ENCODE measurements at places on chromosomes 3 and 15.

- peak; percentile 51 for DNase-seq
Measured at GRCh38 chr15:85044251-85044853, 62.7 kb downstream of the PDE8A start.

DNA sequence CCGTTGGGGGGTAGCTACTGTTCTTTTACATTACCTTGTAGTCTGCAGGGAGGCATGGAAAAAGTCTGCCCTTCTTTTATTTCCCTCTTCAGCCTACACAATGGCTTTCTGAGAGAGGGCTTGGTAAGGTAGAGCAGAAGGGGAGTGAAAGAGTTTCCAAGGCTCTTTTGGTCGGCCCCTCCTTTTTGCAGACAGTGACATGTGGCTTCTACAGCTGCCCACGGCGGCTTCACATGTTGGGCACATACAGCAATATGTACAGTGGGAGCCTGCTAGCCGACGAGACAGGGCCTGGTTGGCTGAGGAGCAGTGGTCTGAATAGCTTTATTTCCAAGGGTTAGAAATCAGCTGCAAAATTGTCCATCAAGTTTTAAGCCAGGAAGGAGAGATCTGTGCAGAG lies 4.0 kb downstream of the INAFM2 start:
- DNase-seq: no peak

DNA sequence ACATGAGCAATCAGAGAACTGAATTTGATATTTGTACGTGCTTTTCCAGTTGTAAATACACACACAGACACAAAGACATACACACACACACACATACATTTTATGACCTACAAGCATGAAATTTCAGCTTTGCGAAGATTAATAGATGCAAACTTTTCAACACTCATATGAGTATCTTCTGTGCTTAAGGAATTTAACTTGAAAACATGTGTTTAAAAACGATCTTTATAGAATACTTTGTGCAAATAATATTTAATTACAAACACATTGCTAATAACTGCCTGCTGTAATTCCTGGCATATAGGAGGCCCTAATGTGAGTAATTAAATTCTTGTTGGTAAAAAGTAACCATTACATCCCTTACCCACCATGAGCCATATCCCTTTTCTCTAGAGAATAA lies 107.7 kb upstream of the PLSCR5 start:
- no peak for DNase-seq

GRCh38 chr15:31263751-31264558 lies 62.7 kb upstream of the KLF13 start:
- no peak for DNase-seq

GRCh38 chr15:85839643-85840042 lies 44.9 kb upstream of the KLHL25 start:
- DNase-seq: no peak

DNA sequence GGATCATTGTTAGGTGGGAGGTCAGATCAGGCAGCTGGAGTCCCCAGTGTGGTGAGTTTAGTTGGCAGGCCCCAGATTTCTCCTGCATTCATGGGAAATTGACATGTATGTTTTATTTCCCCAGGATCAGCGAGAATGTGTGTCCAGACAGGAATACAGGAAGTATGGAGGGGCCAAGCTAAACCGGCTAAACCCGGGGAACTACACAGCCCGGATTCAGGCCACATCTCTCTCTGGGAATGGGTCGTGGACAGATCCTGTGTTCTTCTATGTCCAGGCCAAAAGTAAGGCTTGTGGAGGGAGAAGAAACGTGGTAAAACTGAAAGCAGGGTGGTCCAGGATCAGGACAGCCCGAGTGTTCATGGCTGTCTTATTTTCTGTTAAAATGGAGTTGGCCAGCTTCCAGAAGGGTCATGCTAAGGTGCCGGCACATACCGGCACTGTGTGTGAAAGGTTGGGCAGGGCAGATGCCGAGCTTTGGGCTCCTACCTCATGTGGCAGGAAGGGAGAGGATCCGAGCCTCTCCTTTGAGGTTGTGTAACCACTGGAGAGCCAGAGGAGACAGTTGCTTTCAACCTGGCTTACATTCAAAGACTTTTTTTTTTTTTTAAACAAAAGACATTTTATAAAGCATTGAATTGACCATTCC lies 83.1 kb downstream of the PGPEP1L start:
- no peak for DNase-seq

- peak; percentile 15 for DNase-seq
Measured at GRCh38 chr3:70531063-70531657, 218.7 kb upstream of the MDFIC2 start.

DNA sequence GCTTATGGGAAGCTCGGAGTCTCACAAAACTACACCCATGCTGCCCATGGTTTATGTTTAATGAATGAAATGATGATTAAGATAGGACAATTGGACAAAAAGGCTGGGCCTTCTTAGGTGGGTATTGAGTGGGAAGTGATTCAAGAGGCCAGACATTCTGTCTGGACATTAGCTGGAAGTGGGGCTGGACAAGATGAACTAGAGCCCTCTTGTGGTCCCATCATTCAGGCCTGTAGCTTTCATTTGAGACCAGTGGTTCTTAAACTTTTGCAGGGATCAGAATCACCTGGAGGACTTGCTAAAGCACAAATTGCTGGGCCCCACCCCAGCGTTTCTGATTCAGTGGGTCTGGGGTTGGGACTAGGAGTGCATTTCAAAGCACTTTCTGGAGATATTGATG lies 290.4 kb upstream of the CTDSPL start:
- DNase-seq: no peak

DNA sequence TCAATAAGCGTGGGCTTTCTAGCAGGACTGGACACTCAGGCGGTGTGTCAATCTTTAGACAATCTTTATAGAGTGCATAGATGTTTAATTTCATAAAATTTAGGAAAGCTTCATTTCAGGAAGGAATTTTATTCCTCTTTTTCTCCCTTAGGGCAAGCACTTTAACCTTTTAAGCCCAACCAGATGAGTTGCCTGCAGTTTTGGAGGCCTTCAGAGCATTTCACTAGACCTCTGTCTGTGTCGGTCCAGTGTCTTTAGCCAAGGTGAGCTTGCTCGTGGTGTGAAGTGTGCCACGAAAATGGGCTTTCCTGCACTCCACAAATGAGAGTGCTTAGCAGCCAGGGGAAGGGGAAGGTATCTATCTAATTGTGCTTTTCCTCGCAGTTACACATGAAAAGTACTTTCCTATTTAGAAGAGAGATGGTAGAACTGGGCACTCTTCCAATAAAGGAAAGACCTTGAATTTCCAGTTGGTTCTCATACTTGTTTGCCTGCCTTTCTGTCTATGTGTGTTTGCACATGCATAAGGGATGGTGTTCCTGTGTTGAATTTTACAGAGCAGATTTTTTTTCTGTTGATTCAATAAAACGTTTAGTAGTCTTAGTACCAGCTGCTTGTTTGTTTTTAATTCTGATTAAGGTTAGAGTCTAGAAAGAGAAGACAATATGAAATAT lies 53.6 kb downstream of the FEZF2 start:
- DNase-seq: no peak

GRCh38 chr15:40594429-40594836 lies 384 bp downstream of the KNL1 start:
- no peak for DNase-seq

DNA sequence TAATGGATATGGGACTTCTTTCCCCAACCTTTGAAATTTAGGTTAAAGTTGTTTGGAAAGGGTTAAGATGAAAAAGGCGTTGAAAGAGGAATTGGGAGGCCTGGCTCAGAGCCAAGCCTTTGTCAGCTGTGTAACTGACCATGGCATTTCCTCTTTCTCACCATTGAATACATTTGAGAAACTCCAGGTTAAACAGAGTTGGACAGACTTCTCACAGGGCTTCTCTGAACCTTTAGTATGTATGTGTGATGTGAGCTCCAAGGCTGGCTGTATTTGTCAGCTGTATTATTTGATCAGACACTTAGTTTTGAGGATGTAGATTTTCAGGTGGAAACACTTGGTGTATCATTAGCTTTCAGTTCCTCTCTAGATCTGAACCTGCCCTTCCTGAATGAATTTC lies 136.4 kb upstream of the GOLGA6L4 start:
- no peak for DNase-seq

- DNase-seq: no peak
Measured at GRCh38 chr3:55790596-55791350, 303.7 kb upstream of the WNT5A start.

- DNase-seq: no peak
Measured at GRCh38 chr15:56102441-56102840, 109.0 kb upstream of the NEDD4 start.

DNA sequence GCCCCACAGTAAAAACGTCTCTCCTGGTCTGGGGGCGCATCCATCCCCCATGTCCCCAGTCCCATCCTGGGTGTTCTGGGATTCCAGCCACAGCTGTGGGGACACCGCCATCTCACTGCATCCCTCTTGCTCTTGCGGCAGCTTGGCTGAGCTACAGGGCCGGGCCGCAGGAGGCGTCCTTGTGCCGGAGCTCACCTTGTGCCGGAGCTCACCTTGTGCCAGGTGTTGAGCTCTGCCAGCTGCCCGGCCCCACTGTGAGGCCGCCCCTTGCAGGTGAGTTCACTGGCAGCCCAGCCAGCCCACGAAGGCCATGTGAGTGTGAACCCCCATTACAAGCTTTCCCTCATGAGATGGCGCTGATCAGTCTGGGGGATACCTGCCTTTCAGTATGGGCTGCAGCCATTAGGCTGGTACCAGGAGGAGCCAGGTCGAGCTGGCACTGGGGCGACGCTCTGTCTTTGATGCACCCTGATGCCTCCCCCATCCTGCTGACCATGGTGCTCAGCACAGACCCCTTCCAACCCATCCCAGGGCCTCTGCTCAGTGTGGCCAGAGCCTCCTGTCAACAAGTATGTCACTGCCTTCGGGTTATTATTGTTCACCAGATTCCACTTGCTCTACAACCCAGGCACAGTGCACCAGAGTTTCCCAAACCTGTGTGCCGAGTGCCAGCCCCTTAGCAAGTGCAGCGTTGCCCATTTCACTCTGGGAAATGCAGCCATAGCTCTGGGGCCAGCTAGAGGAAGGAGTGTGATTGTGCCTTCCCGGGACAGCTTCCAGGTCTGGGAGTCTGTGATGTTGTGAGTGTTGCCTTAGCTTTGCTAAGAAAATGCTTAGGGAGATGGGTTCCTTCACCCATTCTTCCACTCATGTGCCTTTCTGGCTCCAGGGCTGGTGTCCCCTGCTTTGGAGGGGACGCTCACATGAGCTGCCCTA lies 105.7 kb downstream of the APBA2 start:
- no peak for DNase-seq

DNA sequence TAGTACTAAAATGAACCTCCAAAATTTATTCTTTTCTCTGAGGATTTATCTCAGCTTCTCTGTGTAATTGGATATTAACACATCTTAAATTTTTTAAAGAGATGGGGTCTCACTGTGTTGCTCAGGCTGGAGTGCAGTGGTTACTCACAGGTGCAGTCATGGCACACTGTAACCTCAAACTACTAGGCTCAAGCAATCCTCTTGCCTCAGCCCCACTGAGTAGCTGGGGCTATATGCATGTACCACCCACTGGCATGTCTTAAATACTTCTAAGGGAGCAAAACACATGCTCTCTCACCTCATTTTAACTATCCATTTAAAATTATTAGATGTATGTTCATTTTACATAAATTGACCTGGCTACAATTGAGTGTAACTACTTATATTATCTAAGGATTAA lies 11.3 kb upstream of the TMEM87A start:
- no peak for DNase-seq

DNA sequence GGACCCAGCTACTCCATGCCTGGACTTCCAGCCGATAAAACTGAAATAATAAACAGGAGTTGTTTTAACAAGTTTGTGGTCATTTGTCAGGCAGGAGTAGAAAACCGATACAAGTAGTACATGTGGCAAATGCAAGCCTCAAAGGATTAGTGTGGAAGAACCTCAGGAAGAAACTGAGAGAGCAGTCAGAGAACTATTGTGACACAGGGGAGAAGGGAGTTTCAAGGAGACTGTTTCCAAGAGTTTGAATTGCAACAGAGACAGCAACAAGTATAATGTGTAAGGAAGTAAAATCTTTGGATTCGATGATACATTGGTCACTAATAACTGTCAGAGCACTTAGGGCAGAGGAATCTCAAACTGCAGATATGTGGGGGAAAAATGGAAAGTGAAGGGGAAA lies 450.6 kb upstream of the ARHGEF26 start:
- DNase-seq: peak; percentile 3

GRCh38 chr3:181581656-181582055 lies 130.1 kb upstream of the SOX2 start:
- no peak for DNase-seq

DNA sequence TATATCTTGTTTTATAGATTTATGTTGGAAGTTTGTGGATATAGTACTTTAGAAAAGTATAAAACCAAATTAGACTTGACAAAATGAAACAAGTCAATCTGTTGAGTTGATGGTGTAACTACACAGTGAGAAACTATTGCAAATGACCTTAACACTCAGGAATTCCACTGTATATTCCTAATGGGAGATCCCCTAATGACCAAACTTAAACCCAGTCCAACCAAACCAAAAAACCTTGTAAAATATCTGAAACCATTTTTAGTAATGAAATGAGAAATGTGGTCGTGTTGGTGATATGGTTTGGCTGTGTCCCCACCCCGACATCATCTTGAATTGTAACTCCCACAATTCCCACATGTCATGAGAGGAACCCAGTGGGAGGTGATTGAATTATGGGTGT lies 31.9 kb upstream of the ATP13A3 start:
- DNase-seq: no peak

DNA sequence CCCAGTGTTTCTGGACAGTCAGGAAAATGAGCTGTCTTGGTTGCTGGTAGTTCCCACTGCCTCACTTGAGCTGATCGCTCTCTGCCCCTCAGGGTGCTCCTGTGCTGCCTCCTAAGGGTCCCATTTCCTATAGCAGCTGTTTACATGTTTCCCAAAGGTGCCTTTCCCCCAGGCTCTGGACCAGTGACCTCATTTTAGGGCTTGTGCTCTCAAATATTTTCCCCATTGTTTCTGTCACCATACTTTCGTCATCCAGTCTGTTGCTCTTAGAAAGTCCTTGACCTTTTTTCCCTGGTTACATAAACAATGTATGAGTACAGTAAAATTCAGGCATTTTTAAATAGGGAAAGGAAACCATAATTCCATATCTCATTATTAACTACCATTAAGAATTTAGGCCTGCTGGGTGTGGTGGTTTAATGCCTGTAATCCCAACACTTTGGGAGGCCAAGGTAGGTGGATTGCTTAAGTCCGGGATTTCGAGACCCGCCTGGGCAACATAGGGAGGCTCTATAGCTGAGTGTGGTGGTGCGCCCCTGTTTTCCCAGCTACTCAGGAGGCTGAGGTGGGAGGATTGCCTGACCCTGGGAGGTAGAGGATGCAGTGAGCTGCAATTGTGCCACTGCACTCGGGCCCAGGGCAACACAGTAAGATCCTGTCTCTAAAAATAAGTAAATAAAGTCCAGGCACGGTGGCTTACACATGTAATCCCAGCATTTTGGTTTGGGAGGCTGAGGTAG lies 11.7 kb downstream of the RAD54L2 start:
- no peak for DNase-seq
